ENCODE measurements at places on chromosomes 5 and 9. TPM values are rescaled to one million over a fixed set of nuclear protein-coding genes. Genes with fewer than 3 reads are reported as not detected.

SMC2 gene
- 10.1 TPM for total RNA-seq

GARIN3 gene
- total RNA-seq = not detected

NPR2 gene
- total RNA-seq = 5.8 TPM

SPINK6 gene
- not detected for total RNA-seq

PFN3 gene
- total RNA-seq = not detected
